Stimulated activated CD8-positive, alpha-beta memory T cell treated with anti-CD3 and anti-CD28 coated beads, Interleukin-2, amount 100 ng/mL, for 1 hour (primary cell): ENCODE measurements at places on chromosomes 5 and 9.

DNA sequence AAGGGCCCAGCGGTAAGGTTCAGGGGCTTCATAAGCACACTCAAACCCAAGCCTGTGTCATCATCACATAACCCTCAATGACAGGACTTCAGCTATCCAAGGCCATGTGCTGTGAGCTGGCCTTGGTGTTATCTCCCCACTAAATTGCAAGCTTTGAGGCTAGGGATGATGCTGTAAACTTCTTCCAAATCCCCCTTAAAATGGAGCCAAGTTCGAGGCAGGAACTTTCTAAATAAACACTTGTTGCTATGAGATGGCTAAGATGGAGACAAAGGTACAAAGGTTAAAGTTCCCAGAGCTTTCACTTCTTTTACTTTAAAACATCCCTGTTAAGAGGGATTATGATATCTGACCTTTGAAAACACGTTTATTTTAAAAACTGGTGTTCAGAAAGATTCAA lies 123.6 kb downstream of the MYO10 start:
- DNase-seq, result no peak

GRCh38 chr5:154162539-154163151 lies 27.9 kb upstream of the GALNT10 start:
- DNase-seq, result no peak

GRCh38 chr5:98106116-98107031 lies 667.1 kb upstream of the RGMB start:
- DNase-seq, result no peak

- no peak for DNase-seq
Measured at GRCh38 chr9:104301755-104302154, 202.3 kb upstream of the OR13F1 start.

DNA sequence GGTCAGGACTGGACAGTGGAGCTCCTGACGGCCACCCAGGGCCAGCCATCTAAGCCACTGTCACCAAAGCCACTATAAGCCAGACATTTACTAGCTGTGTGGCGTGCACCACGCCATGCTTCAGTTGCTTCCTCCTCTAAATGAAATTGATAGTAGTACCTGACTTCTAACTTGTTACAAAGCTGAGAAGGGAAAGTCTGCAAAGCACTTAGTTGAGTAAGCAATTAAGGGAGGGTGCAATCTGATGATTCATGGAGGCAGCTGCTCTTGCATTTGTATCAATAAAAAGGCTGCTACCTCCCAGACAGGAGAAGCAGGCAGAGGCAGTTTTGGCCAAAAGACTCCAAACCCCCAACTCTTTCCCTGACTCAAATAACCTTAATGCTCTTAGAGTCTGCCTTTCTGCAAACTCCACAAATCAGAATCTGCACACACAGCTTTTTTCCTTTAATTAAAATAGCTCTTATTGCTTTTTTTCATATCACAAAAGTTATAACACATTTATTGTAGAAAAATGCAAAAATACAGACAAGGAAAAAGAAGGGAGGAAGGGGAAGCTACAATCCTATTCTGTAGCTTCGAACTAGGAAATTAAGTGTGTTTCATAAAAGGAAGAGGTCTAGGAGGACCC lies 19.3 kb upstream of the RAPGEF1 start:
- DNase-seq, result no peak
